ENCODE measurements at places on chromosomes 1 and 21. TPM values are rescaled to one million over a fixed set of nuclear protein-coding genes. Genes with fewer than 3 reads are reported as not detected.

The KLF18 gene
- not detected for total RNA-seq

The DNALI1 gene
- 7.1 TPM for total RNA-seq

The PAQR6 gene
- 0.43 TPM for total RNA-seq

The CLEC20A gene
- total RNA-seq: not detected

The TMEM51 gene
- 18.6 TPM for total RNA-seq

The NPR1 gene
- 1.6 TPM for total RNA-seq

The NR1I3 gene
- total RNA-seq: not detected

The CYP4B1 gene
- not detected for total RNA-seq

The MYCL gene
- total RNA-seq: not detected

The PLA2G2C gene
- not detected for total RNA-seq

The NFASC gene
- 1.9 TPM for total RNA-seq

The ATF3 gene
- total RNA-seq: 12.9 TPM

The LRRC53 gene
- total RNA-seq: not detected

The OR2T2 gene
- total RNA-seq: not detected

The TEX38 gene
- total RNA-seq: not detected

The SLC41A1 gene
- 20.7 TPM for total RNA-seq

The RXFP4 gene
- not detected for total RNA-seq

The OR2M3 gene
- total RNA-seq: not detected

The ST6GALNAC3 gene
- total RNA-seq: 1.3 TPM

The TBX15 gene
- total RNA-seq: under 0.01 TPM

The TBX19 gene
- total RNA-seq: 0.86 TPM

The FTCD gene
- total RNA-seq: 0.43 TPM

The KLHDC7A gene
- total RNA-seq: not detected

The GOLT1A gene
- not detected for total RNA-seq

The USP16 gene
- total RNA-seq: 37.6 TPM

The SLAMF9 gene
- not detected for total RNA-seq

The NOL9 gene
- 39.3 TPM for total RNA-seq

The ERICH3 gene
- not detected for total RNA-seq

The AADACL4 gene
- total RNA-seq: not detected

The DEPDC1 gene
- total RNA-seq: 12.6 TPM

The USH2A gene
- total RNA-seq: under 0.01 TPM

The TMEM222 gene
- 17.3 TPM for total RNA-seq

Measured in fibroblast of villous mesenchyme (primary cell).